ENCODE measurements at places on chromosomes 2 and 18.

GRCh38 chr2:150043172-150043500 is 444.3 kb downstream of the RND3 start:
- no peak for DNase-seq

DNA sequence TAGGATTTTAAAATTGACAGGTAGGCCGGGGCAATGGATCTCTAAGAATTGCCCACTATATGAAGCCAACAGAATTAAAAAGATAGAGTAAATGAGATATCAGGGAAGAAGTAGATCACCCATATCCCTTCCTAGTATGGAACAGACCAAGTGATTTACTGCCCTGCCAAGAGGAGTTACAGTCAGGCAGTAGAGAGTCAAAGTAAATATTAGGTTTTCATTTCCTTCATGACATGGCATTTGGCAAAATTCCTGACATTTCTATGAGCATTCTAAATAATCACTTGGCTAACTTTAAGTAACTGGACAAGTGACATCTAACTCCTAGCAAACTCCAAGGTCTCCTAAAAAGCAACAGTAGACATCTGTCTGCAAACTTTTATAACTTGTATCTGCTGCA is 33.5 kb downstream of the GALNT5 start:
- no peak for DNase-seq

GRCh38 chr2:1339388-1340140 is 73.7 kb upstream of the TPO start:
- DNase-seq, result no peak

GRCh38 chr2:143398781-143399180 is 269.6 kb downstream of the ARHGAP15 start:
- DNase-seq, result no peak

GRCh38 chr18:1006304-1006703 is 101.6 kb downstream of the ADCYAP1 start:
- DNase-seq, result no peak

- no peak for DNase-seq
Measured at GRCh38 chr18:34704823-34705222, 5.3 kb upstream of the DTNA start.

GRCh38 chr18:55830544-55830943 is 242.6 kb upstream of the TCF4 start:
- DNase-seq, result no peak

DNA sequence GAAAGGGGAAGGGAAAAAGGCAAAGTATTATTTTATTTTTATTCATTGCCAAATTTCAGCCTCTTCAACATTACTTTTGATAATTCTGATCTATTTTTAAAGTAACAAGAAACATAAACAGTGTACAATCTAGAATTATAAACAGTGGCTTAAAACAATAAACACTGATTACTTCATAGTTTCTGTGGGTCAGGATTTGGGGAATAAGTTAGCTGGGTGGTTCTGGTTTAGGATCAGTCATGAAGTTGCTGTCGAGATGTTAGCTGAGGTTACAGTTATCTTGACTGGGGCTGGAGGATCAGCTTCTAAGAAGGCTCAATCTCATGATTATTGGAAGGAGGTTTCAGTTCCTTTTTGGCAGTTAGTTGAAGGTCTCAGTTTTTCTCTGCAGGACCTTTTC is 109.2 kb downstream of the SCN2A start:
- DNase-seq, result no peak

- no peak for DNase-seq
Measured at GRCh38 chr2:174438146-174438886, 42.8 kb downstream of the SCRN3 start.

- DNase-seq, result no peak
Measured at GRCh38 chr2:46167924-46168323, 129.3 kb upstream of the EPAS1 start.

- DNase-seq, result no peak
Measured at GRCh38 chr2:17617516-17617915, 77.0 kb downstream of the VSNL1 start.

- DNase-seq, result no peak
Measured at GRCh38 chr2:27133195-27133875, 1.1 kb downstream of the PREB start.

GRCh38 chr2:28469947-28470535 is 25.8 kb upstream of the PLB1 start:
- no peak for DNase-seq

GRCh38 chr2:43070030-43070429 is 156.4 kb downstream of the ZFP36L2 start:
- no peak for DNase-seq

Data from GM10248 (cell line).